ENCODE measurements at places on chromosomes 16 and 17.

DNA sequence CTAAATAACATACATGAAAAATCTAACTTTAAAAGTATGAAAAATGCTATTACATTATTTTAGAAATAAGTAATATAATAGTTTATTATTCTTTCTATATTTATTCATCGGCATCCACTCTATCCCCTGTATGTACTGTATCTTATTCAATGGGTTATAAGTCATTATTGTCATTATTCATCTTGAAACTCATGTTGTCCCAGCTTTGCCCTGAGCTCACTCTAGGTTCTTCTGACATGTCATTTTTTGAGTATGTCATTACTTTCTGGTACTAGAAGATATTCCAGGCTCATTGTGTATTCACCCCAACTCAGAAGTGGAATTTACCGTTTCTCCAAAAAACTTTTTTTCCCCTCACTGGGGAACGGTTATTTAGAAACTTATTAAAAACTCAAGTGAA, 53.0 kb upstream of the MNT start:
- DNase-seq = no peak

- DNase-seq = no peak
These were observed 54.8 kb downstream of the VAC14 start for GRCh38 chr16:70746040-70746707.

DNA sequence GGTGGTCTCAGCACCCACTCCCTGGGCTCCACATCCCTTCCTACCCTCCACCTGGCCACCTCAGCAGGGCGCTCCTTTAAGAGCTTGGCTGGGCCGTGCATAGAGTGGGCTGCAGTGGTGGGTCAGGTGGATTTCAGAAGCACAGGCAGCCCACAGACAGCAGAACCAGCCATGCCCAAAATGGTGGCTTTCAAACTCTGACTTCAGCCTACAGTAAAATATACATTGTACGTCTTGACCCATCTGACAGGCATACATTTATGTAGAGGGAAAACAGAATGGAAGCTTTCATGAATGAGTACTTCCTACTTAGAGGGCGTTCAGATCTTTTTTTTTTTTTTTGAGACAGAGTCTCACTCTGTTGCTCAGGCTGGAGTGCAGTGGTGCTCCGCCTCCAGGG, 26.0 kb upstream of the LASP1NB start:
- DNase-seq = no peak

DNA sequence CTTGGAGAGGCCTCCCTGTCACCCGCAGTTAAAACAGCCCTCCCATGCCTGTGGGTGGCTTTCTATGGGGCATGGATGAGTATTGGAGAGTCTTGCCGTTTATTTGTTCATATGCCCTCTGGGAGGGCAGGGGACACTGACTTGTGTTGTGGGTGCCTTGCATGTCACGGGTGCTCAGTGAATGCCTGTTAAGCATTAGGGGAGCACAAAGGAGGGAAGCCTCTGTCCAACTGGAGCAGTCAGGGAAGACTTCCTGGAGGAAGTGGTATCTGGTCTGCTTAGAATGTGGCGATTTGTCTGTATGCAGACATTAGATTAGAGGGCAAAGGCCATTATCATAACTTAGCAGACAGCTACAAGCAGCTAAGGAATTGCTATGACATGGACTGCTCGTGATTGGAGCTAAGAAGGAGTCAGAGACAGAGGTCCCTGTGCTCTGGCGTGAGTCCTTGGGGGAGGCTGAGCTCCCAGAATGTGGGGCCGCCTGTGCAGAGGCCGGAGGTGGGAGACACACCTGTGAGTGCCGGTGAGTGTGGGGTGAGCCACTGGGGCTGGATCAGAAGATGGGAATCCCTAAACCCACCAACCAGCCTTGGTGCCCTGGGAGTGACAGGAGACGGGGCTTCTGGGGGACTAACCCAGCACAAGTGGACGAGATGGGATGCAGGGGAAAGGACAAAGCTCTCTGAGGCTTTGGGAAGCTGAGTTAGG, 286.1 kb downstream of the SEC14L1 start:
- no peak for DNase-seq

GRCh38 chr17:57895382-57896060, 45.7 kb upstream of the MRPS23 start:
- no peak for DNase-seq
